ENCODE measurements at places on chromosomes 3 and 15.

DNA sequence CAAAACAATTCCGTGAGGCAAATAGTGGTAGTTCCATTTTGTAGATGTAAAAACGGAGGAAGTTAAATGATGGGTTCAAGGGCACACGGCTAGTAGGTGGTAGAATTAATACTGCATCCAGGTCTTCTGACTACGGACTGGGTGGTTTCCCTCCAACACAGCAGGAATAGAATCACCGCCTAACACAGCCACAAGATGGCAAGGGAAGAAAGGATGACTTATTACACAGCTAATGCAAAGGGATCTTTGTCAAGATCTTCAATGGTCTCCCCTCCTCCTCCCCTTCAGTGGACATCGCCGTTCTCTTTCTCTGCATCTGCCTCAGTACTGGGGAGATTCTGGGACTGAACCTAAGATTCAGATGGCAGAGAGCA is 524 bp upstream of the TOPBP1 start:
- DNase-seq: no peak

DNA sequence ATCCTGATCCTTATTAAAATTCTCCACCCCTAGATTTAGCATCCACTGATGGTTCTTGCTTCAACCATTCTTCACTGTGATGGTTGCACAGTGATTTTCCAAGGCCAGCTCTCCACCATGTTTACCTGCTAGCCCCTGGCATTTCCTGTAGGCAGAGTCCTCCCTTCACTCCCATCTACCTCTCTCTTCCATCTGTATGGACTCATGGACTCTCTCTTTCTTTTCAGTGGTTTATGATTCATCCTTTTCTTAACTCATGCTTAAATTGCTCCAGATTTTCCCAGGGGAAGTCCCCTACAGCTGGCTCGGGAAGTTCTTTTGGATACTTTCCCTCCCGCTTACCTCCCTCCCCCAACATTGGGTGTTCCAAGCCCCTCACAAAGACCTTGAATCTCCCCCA is 18.7 kb downstream of the TGM4 start:
- no peak for DNase-seq

DNA sequence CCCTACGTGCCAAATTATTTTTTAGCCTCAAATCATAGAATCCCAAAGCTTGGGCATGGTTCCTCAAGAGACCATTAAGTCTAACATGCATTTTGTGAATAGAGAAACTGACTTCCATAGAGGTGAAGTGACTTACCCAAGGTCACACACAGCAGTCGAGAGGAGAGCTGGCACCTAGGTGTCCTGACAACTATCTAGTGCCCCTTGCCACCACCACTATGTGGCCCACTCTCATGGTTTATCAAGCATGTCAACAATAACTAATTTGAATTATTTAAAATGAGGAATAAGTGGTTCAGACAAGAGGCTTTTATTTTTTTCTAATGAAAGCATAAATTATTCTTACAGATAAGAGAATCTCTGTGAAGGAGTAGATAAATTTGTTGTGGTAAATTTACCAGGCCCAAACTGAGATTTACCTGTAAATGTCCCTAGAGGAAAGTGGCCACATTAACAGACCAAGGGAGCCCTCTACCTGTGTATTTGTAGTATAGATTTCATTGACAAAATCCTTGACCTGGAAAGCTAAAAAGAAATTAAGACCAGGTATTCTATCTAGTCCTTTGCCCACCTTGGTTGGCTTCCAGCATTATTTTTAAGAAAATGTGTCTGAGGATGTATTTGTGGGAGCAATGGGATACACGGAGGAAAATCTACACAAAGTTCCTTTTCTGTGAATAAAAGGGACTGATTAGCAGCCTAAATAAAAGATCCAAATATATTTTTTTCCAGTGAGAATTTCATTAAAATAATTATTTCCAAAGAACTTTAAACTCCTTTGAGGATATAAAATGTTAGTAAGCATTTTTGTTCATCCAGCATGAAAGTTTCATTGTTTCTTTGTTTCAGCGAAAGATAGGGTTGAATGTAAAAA is 49.1 kb downstream of the IQCH start:
- DNase-seq: no peak

DNA sequence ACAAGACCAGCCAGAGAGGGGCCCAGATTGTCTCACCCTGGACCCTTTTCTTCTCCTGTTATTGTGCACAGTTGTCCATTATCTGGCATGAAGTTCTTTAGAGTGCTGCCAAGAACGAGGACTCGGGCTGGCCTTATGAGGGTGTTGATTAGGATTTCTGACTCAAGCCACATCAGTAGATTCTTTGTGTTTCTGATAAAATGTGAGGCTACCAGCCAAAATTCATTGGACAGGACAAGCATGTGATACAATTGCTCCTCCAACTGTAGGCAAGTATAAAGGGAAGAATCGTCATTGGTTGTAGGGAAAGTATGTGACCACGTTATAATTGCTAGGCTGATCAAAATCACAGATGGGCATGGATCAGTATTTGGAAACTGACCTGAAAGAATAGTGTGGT is 99.2 kb upstream of the TMC3 start:
- DNase-seq: no peak

DNA sequence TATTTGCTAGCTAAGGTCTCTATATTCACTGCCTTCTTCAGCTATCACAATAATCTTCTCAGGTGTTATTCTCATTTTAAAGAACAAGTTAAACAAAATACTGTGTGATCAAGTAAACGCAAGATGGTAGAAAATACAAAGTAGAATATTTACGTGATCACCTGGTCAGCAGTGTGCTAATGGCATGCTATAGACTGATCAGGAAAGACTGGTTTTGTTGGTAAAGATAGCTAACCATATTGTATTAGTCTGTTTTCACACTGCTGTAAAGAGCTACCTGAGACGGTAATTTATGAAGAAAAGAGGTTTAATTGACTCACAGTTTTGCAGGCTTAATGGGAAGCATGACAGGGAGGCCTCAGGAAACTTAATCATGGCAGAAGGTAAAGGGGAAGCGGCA is 50.4 kb downstream of the ZBTB38 start:
- no peak for DNase-seq

DNA sequence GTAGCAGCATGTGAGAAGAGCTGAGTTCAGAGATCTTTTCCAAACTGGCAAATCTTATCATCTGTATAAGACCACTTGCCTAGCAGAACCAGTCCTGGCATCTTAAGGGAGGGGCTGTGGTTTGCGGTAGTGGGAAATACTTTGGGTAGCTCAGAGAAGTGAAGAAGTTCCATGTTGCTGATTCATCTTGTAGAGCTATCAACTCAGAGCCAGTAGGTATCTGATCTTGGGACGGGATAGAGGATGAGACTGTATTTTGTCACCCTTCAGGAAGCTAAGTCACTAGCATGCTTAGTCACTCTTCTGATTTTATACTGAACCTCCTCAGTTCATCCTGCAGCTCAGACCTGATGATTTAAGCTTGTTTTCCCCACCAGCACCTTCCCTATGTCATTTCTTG is 211.4 kb downstream of the NR1D2 start:
- no peak for DNase-seq

- no peak for DNase-seq
Measured at GRCh38 chr3:27354161-27354560, 15.0 kb downstream of the NEK10 start.

GRCh38 chr3:194964809-194965208 is 279.1 kb downstream of the FAM43A start:
- DNase-seq: no peak

GRCh38 chr15:66138892-66139590 is 114.5 kb downstream of the MEGF11 start:
- DNase-seq: no peak

DNA sequence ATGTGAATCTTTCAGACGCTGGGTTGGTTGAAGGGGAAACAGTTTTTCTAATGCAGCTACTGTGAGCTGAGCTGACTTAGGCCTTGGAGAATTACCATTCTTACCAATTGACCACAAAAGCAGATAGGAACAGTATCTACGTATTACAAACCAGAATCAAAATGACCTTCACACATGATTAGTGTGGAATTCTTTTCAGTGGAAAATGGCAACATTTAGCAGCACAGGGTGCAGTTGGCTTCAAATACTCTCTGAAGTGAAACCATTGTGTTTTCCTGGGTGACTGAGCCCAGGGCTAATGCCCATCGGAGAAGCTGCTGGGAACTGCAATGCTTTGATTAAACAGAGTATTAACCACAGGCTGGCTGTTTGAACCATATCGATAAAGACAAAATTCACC is 40.2 kb upstream of the GOLGA8J start:
- DNase-seq: no peak

GRCh38 chr15:65655026-65655425 is 33.3 kb downstream of the SLC24A1 start:
- DNase-seq: no peak

DNA sequence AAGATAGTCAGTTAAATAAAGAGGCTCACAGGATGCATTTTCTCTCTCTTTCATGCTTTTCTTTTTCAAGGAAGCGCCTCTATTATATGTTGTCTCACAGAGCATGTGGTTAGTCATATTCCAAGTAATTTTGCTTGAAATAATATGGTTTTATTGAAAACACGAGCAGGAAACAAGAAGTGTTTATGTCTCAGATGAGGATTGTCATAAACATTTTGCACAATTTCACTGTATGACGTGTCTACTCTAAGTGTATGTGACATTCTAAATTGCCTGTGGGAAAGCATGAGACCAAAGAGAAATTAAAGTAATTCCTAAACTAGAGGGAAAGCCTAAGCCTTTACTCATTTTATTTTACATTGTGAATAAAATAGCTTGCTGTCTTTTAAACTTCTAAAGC is 818.6 kb downstream of the EPHA3 start:
- DNase-seq: no peak

Data from activated CD4-positive, CD25-positive, alpha-beta regulatory T cell treated with anti-CD3 and anti-CD28 coated beads, Interleukin-2, amount 50 U/mL, for 16 hours (primary cell).